ENCODE measurements at places on chromosomes 4 and X. TPM values are rescaled to one million over a fixed set of nuclear protein-coding genes. Genes with fewer than 3 reads are reported as not detected.

GRCh38 chrX:24838629-24839028, 144.9 kb downstream of the POLA1 start:
- DNase-seq, result no peak

DNA sequence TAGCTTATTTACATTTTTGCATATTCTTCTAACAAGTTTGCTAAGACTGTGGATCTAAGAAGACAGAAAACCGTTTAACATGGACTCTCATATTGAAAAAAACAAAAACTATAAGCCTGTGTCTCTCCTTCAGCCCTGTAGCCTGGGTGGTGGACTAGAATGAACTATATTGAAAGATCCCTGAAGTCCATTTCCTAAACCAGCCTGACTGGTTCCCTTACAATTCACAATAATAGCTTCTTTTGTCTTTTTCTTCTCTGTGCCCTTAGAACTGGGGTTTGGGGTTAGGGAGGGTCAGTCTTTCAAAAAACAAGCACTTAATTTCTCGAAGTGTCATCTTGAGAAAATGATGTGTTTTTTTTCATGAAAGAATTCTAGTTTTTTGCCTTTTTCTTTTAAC, 59.0 kb downstream of the GSTCD start:
- DNase-seq, result no peak

DNA sequence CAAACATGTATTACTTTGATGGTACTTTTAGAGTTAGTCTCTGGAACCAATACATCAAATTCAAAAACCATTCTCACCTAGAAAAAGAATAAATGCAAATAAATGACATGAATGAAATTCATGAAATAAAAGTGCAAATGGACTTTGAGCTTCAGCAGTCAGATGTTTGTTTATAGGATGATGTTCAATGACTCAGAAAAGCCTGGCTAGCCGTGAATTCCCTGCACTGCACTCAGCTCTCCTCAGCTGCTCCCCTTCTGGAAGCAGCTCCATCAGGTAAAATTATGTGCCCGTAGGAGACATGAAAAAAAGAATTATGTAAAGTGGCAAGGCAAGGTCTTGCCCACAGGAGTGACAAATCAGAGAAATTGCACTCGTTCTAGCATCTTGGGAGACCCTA, 390.6 kb downstream of the GPM6A start:
- no peak for DNase-seq

DNA sequence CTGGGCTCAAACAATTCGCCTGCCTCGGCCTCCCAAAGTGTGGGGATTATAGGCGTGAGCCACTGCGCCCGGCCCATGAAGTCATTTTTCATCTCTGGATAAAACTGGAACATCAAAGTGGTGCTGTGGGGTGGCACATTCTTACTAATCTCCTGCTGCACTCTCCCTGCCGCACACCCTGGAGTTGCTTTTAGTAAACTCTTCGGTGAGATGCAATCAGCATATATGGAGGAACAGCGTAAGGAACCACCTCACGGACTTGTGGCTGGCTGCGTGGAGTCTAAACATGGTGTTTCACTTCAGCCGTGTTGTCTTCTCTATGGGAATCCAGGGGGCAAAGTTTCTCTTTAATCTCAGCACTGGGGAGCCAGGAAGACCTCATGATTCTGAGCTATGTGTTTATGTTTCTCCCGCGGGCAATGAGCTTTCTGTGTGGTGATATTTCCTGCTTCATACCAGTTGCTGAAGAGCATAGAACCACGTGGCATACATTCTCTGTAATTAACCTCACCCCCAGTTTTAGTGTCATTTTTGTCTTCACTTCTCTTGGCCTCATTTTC, 2.1 kb upstream of the RHOH start:
- DNase-seq, result no peak

DNA sequence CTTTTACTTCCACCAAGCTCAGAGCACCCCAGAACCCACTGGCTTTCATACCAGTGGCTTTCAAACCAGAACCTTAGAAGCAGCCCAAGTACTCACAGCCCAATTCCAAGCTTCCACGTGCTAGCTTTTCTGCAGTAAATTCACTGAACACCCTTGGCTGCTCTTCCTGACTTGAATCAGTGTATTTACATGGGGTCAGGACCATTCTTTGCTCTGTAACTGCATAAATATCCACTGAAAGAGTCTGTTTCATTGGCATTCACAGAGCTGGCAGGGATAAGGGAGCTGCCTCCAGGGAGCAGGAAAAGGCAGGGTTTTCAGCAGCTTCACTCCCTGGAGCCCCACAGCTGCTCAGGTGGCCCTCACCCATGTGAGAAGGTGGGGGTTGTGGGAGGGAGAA, 43.8 kb downstream of the RAI2 start:
- DNase-seq, result no peak

DNA sequence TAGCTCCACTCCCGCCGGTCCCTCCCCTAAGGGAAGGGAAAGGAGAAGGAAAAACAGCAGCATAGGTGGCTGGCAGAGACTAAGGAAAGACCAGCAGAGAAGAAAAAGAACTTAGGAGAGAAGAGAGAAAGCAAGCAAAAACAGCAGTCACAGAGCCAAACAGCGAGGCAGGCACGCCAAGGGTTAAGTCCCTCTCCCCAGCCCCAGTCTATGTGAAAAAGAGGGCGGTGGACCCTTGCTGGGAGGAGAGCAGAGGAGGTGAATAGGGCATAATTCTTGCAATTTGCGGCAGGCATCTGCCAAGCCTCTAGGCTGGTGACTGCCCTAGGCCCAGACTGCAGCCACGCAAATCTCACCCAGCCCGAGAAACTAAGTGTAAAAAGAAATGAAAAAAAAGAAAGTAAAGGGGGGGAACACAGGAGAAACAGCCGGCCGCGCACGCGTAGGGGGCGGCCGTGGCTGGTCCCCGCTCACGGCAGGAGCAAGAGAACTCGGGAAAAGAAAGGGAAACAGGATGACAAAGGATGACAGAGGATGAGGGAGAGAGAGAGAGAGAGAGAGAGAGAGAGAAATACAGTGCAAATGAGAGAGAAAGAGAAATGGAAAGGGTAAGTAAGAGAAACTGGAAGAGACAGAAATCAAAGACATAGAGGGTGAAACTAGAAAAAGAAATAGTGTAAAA, 48.6 kb downstream of the MAGEA9 start:
- no peak for DNase-seq

- no peak for DNase-seq
Observed at GRCh38 chr4:152630324-152630723, 49.5 kb downstream of the TMEM154 start.

- no peak for DNase-seq
Observed at GRCh38 chr4:184355111-184355604, 119.2 kb downstream of the IRF2 start.

DNA sequence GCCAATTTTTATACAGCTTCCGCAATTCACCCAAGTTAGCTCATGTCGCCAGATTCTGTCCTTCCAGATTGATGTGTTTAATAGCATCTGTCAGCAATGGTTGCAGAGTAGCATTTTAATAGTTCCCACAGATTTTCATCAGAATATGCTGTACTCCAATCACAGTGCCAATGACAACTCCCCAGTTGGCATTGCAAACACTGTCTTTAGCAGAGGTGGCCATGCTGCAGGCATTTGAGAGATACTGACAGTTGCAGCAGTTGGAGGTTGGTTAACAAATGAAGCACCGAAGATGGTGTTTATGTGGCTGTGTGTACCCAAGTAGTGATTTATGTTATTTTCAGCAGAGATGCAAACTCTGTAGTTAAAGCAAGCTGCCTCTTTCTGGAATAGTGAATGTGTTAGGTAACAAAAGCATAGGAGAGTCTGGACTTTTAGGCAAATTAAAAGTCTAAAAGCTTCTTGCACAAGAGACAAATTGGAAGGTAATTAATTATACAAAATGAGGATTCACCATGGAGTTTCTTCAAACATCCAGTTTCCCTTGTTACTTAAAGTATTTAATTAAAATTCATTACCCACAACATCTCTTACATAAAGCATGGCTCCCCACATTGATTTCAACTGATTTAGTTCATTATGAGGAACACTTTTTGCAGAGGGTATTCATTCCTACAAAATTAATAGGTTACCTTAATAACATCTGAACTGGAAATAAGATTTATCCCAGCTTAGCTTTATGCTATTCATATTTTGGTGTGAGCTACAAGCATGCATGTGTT, 65.2 kb downstream of the PARM1 start:
- no peak for DNase-seq

- no peak for DNase-seq
Observed at GRCh38 chr4:104210420-104210819, 284.3 kb downstream of the CXXC4 start.

Gene ARMCX1
- 17.9 TPM for total RNA-seq

Gene TRIM75
- not detected for total RNA-seq

Gene YY2
- total RNA-seq, result 3.9 TPM
